ENCODE measurements at places on chromosomes 7 and 10.

- DNase-seq: no peak
Measured at GRCh38 chr7:19557726-19558465, 150.9 kb downstream of the POLR1F start.

DNA sequence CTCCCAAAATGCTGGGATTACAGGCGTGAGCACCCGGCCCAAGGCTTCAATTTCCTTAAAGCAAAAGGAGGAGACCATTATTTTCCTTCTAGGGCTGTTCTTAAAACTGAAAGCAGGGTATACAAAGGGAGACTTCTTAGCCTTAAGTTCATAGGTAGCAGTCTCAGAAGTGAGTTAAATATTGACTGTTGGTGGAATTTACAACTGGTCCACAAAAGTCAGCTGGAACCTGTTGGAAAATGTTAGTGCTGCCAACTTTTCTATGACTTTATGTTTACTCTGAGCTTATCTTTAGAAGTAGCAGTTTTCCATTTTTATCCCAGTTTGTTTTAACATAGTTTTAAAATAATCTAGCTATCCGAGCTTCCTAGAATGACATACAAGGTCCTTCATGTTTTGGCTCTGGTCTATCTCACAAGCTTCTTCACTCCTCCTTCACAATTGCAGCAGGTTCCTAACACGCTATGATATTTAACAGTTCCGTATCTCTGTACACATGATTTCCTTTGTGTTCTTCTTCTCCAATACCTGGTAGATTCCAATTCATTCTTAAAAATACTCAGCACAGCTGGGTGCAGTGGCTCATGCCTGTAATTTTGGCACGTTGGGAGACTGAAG, 3.3 kb downstream of the SLC26A3 start:
- DNase-seq: no peak

DNA sequence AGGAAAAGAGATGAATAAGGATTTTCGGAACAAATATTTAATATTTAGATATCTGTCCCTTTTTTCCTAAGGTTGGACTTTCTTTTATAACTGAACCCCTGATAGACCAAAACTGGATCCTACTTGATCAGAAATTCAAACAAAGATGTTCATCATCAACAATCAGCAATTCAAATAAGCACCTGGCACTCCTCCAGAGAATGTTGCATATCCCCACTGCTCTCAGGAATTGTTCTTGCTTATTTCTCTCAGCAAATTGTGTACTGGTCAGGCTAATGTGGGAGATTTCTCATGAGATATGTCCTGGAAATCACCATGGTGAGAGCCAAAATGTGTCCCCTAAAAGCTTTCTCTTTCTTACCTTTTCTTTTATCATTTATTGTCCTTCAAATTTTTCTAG, 40.3 kb upstream of the LHFPL3 start:
- no peak for DNase-seq

- no peak for DNase-seq
Measured at GRCh38 chr10:28587270-28587969, 54.5 kb downstream of the WAC start.

DNA sequence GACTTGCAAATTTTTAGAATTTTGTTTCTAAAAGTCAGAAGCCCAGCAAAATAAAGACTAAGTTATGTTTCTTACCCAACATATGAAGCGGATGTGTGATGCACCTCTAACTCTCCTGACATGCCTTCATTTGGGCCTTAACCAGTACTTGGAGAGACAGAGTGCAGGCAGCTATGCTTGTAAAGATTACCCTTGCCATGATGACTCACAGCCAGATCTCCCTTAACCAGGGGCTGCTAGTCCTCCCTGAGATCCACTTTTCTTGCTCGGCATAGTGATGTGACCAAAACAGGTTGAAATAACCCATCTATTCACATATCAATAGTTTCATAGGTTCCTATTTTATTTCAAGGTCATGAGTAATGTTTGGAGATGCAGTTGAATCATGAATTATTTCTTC, 43.6 kb downstream of the PPP1R3A start:
- peak; percentile 78 for DNase-seq

GRCh38 chr7:31190906-31191305, 138.8 kb downstream of the ADCYAP1R1 start:
- no peak for DNase-seq

DNA sequence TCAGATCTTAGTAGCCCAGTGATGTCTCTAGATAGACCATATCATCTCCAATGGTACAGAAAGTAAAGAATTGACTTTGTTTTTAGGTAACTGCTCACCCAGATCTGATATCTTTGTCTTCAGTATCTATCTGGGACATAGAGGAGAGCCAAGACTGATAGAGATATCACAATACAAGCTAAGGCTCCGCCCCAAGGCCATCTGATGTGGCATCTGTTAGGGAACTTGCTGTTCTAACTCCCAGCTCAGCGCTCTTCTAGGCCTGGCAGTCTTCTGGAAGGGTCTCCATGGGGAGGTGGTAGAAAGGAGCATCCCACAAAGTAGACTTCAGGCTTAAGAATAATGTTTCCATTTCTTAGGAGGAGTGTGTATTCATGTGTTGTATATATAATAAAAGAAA, 88.4 kb upstream of the SAMD8 start:
- no peak for DNase-seq

GRCh38 chr7:86784765-86785164, 141.1 kb downstream of the GRM3 start:
- DNase-seq: no peak

- DNase-seq: peak; percentile 80
Measured at GRCh38 chr10:103448746-103449145, 3.4 kb downstream of the CALHM2 start.

DNA sequence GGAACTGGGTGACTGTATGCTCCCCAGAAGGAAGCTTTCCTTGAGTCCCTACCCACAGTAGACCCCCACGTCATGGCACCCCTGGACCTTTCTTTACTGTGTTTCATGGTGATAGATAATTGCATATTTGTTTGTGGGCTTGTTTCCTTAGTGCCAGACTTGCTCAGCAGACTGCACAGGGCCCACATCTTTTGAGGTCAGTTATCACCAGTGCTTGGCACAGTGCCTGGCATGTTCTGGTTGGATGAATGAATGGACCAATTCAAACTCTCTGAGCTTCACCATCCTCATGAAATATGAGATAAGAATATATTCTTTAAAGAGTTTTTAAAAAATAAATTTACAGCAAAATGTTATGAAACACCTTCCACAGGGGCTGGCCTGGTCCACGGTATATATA, 78.4 kb upstream of the EMX2 start:
- no peak for DNase-seq
